ENCODE measurements at places on chromosomes 13 and 19.

DNA sequence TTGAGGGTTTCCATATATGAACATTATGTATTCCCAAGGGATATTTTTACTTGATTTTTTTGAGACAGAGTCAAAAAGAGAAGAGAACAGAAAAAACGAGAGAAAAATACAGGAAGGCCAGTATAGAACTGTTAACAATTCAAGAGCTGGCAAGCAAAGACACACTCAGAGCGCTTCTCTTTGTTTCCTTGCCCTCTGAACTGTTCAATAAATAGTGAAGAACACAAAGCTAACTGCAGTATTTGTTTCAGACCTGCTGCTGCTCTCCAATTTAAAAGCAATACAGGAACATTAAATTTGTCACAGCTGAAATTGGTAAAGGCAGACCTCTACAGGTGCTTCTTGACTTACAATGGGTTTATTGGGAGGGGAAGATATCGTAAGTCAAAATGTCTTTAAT lies 14.0 kb upstream of the NEK3 start:
- DNase-seq, result no peak

DNA sequence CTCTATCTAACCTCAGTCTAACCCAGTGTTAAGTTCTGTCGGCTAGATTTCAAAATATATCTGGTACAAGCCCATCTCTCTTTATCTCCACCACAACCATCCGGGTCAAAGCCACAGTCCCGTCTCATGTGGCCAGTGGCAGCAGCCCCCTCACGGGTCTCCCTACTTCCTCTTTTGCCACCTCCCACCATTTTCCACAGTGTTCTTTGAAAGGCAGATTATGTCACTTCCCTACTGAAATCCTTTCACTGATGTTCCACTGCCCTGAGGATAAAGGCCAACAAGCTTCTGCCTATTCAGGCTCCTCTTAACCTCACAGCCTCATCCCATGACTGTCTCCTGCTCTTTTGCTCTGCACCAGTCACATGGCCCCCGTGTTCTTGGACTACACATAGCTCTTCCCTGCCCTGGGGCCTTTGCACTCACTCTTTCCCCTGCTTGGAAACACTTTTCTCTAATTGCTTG lies 117.2 kb downstream of the UBL3 start:
- DNase-seq, result no peak

- DNase-seq, result no peak
These were observed 4.3 kb downstream of the SLC25A30 start for GRCh38 chr13:45413826-45414307.

DNA sequence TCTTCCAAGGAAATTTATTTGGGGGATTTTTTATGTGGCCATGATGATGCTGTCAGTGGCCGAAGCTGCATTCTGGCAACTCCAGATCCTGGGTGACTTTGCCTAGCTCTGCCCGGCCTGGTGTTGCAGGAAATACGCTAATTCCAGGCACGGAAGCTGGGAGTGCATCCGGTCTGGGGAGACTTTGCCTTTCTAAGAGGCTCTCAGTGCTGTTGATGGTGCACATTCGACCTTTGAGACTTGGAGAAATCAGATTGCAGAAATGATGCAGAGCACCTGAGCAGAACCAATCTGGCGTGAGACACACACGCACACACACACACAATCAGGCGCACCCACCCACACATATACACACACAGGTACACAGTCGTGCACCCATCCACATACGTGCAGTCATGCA lies 5.9 kb upstream of the TMEM255B start:
- DNase-seq, result no peak

DNA sequence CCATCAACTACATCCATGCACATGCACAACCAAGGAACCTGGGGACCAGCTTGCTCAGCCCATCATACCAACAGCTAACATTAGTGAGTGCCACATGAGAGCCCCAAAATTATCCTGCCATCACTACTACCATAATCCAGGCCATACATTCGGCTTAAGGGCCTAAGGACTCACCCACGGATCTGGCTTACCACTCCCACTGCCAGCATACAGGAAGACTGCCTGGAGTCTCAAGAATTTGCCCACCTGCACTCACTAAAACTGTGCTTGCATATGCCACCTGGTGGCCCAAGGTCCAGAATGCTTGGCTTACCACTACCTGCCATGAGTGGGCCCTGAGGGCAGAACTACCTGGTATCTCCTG lies 1562.9 kb upstream of the PRR20A start:
- no peak for DNase-seq

GRCh38 chr13:24396821-24397220 lies 87.4 kb downstream of the C1QTNF9 start:
- no peak for DNase-seq

GRCh38 chr19:49663224-49663623 lies 2.4 kb downstream of the IRF3 start:
- DNase-seq, result no peak

DNA sequence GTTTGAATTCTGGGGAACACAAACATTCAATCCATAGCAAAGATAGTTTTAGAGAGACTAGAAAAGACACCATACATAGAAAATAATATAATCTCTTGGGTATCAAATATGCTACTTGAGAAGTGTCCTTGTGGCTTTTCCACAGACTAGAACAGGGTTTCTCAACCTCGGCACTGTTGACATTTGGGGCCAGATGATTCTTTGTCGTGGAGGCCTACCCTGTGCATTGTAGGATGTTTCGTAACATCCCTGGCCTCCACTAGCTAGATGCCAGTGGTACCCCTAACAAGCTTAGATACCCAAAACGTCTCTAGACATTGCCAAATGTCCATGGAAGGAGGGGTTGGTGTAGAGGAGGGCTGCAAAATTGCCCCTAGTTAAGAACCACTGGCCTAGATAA lies 2.2 kb upstream of the ESD start:
- DNase-seq, result no peak
